ENCODE measurements at places on chromosomes 1 and 21. TPM values are rescaled to one million over a fixed set of nuclear protein-coding genes. Genes with fewer than 3 reads are reported as not detected.

DNA sequence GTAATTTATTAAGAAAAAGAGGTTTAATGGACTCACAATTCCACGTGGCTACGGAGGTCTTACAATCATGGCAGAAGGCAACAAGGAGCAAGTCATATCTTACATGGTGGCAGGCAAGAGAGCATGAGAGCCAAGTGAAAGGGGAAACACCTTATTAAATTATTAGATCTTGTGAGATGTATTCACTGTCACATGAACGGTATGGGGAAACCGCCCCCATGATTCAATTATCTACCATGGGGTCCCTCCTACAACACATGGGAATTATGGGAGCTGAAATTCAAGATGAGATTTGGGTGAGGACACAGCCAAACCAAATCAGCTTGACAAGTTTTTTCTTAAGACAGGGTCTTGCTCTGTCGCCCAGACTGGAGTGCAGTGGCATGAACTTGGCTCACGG, 14.3 kb downstream of the DAP3 start:
- no peak for DNase-seq

DNA sequence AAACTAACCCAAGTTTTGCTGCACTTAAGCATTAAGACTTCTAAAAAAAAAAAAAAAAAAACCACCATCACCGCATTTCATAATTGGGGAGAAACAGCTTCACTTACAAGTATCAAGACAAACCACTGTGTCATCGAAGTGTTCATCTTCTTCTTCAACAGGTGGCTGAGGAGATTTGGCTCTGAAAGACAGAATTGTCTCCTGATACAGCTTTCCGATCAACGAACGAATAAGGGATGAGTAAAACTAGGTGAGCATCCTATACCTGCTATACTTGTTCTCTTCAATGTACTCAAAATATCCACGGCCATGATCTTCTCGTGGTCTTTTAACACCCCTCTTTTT, 2.0 kb downstream of the HNRNPU start:
- DNase-seq = no peak

GRCh38 chr1:7942214-7942921, 1.7 kb upstream of the TNFRSF9 start:
- DNase-seq = peak; percentile 35

GRCh38 chr1:115198938-115199337, 109.6 kb upstream of the TSPAN2 start:
- DNase-seq = no peak

GRCh38 chr1:164991763-164992314, 364.7 kb downstream of the LMX1A start:
- no peak for DNase-seq

- no peak for DNase-seq
These were observed 1.4 kb upstream of the IL24 start for GRCh38 chr1:206895837-206896242.

GRCh38 chr1:185646202-185646683, 87.9 kb upstream of the HMCN1 start:
- DNase-seq = no peak

- DNase-seq = no peak
These were observed 22.8 kb downstream of the RAB4A start for GRCh38 chr1:229293528-229294204.

DNA sequence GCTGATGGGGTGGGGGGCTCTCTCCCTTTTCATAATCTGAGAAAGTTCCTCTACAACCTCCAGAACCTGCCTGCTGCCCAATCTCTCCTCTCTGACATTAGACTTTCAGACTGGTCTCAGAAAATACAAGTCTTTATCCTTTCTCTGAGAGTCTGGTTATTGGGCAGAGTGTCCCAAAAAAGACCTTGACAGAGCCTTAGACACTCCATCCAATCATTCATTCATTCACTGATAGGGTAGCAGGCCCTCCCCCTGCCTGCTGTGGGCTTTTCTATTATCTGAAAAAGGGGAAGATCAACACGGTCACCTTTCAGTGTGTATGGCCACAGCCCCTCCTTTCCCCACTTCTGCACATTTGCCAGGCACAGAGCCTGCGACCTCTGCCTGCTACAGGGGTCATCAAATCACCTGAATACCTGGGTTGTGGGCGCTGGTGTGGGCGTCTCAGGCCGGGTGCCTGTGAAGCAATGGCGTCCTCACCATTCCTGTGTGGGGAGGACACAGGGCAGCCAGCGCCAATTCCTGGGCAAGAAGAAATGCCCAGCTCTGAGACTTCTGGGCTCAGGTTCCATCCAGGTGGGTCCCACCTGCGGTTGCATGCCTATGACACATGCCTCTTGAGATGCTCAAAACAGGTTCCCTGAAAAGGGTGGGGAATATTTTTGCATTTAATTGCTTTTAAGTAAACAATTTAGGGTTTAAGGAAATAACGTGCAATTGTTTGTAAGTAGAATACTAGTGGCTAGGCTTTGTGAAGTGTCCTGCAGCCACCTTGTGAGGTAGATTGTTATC, 52.8 kb downstream of the ELK4 start:
- no peak for DNase-seq

DNA sequence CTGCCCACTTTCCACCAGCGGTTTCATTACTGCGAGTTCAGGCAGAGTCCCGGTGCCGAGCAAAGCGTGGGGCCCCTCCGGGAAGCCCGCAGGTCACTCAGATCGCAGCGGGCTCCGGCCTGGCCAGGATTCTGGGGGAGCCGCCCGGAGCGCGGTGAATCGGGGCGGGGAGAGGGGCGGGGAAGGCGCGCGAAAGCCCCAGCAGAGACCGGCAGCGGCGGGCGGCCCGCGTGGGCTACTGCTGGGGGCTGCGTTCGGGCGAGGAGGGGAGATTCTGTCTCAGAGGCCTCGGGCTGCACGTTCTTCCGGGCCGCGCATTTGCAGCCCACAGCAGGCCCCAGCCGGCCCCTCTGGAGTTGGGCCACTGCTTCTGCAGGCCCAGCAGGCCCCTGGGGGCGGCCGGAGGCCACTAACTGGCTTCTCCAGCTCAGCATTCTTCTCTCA, 64.7 kb downstream of the SCCPDH start:
- DNase-seq = no peak

DNA sequence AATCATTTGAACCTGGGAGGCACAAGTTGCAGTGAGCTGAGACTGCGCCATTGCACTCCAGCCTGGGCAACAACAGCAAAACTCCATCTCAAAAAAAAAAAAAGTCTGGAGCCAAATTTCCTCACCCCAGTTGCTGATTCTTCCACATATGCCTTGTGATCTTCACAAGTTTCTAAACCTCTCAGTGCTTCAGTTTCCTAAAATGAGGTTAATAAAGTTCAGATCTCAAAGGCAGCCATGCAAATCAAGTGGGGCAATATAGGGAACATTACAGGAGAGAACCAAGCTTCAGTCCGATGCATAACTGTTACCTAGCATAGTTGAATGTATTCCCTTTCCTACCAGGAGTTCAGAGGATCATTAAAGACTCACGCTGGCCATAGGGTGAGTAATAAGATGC, 4.8 kb downstream of the ITLN1 start:
- no peak for DNase-seq

DNA sequence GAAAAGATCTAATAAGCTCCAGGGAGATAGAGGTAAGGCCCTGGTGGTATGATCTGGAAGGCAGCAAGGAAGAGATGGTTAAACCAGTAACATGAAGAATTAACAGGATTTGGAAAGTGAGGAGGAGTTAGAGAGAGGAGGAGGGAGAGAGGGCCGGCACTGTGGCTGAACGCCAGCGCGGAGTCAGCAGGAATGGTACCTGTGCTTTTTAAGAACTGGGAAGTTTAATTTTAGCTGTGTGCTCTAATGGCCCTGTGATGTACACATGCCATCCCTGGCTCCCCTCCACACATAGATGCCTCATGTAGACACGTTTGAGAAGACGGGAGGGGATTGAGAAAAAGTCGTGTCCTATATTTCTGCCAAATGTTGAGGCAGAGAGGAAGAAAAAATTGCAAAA, 13.8 kb upstream of the AVPR1B start:
- no peak for DNase-seq

DNA sequence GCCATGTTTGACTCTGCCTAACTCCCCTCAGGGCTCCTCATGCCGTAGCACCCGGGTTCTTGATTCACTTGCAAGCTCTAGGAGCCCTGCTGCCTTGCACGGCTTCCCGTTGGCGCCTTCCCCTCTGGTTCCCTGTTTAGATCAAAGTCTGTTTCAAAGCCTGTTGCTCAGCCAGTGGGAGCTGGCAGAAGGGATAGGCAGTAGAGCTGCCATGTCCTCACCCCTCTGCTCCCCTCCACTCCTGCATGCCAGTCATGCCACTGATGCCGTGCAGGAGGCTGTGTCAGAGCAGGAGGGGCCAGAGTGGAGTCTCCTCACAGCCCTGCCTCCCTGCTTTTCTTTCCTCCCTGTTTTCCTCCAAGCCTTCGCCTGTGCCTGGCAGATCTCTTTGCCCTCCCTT, 26.5 kb downstream of the HMGCS2 start:
- no peak for DNase-seq

- no peak for DNase-seq
These were observed 40.6 kb upstream of the CYP2J2 start for GRCh38 chr1:59967141-59967697.

DNA sequence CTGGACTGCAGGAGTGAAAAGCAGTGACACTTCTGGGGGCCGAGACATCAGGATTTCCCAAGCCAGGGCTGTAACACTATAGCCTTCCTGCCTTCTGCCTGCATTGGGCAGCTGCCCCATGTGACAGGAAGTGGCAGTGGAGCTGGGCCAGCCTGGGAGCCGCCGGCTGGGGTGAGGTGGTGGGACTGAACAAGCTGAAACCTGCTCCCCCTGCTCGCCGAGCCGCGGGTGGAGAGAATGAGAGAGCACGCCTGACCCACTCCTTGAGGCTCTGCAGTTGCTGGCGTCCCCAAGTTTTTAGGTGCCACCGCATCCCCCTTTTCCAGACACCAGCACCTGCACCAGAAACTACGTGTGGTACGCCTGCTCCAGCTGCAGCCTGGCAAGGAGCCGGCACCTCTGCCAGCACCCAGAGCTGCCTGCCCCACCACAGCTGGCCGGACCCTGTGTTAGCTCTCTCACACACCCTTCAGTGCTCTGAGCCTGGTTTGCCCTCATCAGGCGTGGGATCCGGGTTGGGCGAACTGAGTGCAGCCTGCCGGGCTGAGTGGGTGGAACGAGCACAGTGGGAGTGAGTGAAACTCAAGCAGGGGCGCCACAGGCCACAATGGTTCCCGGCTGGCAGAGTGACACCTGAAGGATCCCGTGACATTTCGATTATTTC, 119.4 kb downstream of the AKT3 start:
- DNase-seq = no peak

DNA sequence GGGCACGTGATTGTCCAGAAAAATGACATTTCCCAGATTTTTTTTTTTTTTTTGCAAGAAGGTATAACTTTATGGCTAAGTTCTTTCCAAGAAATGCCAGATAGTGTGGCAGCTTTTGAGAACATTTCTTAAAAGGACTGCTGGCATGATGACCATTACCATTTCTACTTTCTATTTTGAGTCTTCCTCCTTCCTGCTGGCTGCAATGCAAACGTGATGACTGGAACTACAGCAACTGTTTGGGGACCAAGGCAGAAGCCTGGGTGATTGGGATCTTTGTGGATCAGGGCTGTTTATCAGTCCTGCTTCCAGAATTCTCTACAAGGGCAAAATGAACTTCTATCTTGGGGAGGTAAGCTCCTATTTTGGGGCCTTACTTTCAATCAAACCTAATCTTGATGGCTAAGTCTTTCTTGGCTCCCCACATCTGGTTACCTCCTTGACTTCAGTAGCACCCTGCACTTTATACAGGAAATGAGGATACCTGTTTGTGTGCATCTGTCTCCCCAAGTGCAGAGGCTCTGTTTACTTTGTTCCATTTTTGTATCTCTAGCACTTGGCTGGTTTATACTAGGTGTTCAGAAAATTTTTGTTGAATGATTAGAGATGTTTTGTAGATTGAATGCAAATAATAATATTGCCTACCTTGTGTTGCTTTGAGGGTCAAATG, 3.7 kb upstream of the DDX20 start:
- no peak for DNase-seq

DNA sequence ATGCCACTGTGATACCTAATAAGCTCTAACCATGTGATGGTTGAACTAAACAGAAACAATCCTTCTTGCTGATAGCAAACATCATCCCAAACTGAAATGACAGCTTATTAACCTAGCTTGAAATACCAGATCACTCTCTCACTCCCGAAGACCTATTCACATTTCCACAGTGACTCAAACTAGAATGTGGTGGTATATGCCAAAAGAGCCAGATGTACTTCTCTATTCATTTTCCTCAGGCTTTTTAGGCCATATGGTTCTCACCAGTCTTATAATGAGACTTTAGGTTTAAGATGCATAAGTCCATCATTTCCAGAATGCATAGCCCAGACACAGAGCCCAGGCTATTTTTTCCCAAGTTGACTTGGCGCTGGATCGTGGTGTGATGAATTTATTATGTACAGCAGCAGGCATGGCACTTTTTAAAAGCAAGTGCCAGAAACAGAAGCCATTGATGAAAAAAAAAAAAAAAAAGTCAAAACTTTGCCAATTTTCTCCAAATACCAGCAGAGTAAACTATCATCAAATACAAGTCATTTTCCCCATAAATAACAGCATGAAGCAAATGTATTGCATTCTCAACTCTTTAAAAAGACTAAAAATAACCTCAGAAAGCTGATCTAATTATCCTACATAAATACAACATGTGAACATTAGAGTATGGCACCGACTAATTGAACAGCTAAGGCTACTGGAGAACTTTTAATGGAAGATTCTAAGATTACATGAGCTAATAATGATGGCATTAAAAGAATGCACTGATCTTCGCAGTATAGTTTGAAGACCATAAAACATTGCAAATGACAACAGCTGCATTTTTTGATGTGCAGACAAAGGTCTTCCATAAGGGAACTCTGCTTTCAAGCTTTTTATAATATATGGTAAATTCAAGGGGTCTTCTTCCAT, 365.4 kb downstream of the LRRIQ3 start:
- DNase-seq = no peak

DNA sequence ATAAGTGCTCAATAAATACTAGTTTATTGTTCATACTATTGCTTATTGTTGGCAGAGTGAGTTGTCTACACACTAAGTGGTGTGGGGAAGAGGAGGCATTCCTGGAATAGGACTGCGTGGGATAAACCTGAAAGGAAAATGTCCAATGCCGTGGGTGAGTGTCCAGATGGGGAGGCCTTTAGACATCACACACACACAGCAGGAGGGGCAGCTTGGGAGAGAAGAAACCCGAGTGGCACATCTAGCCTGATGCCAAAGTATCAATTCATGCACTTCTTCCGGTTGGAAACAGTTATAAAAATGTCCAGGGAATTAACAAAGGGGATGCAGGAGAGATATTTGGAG, 27.3 kb downstream of the CCN1 start:
- DNase-seq = no peak

- no peak for DNase-seq
These were observed 29.3 kb downstream of the USP24 start for GRCh38 chr1:55185832-55186231.

DNA sequence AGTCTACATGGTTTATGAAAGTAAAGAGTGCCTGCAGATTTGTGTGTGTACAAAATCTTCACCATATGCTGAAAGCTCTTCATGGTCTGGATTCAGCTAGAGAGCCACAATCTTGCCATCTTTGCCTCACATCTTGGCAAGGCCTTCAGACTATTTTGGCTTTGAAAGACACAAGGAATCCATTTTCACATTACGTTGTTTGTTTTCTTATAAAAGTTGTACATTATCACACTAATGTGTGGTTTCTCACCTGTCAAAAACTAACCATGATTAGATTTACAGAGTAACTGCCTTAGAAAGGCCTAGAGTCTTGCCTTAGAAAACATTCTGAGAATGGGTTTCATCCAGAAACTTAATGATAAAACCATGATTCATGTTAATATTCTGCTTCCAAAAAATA, 494.6 kb downstream of the NEGR1 start:
- DNase-seq = no peak

Gene RGSL1
- total RNA-seq = not detected

Gene VWA5B1
- 0.15 TPM for total RNA-seq

Gene PLA2G4A
- total RNA-seq = 0.96 TPM

Gene NIBAN1
- total RNA-seq = 61.3 TPM

Gene TBX19
- total RNA-seq = 2.7 TPM

Gene LRP8
- total RNA-seq = 15.1 TPM
